Stimulated activated CD8-positive, alpha-beta memory T cell treated with anti-CD3 and anti-CD28 coated beads, Interleukin-7, amount 100 ng/mL, for 1 hour (primary cell): ENCODE measurements at places on chromosomes 7 and 10.

DNA sequence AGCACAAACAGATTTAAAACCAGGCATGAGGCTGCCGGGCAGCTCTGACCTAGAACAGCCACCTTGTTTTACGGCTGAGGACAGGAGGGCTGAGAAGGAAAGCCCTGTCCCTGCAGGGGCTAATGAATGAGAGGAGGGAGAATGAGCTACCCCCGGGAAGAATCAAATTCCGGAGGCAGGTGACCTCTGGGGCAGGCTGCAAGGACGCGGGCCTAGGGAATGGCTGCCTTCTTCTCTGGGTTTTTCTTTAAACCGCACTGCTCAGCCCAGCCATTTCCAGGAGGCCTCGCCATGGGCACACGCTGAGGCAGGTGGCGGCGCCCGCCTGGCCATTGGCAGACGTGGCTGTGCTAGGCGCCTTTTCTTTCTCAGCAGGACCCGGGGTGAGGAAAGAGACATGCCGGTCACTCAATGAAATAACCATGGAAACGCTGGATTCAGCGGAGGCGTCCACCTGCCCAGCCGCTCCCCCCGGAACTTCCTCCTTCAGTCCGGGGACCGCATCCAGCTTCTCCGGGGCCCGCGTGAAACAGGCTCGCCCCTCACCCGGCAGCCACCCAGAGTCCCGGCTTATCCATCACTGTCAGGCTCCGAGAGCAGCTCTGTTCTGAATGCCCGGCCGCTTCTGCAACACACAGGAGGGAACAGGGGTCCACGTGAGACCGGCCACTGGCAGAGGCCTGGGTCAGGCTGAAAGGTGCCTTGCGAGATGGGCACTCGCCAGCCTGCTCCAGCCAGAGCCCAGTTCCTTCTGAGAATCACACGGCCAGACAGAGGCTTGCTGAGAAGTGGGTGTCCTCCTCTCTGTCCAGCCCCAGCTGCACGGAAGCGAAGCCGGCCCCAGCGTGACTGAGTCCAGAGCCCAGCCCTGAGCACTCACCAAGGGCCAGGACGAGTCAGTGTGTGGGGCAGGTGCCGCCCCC, 82.1 kb downstream of the PDGFA start:
- no peak for DNase-seq

GRCh38 chr10:9596368-9596920, 1421.2 kb upstream of the CELF2 start:
- no peak for DNase-seq

GRCh38 chr10:47038881-47039561, 127.8 kb downstream of the PTPN20 start:
- no peak for DNase-seq

GRCh38 chr7:6106140-6106904, 75.1 kb downstream of the ANKRD61 start:
- no peak for DNase-seq
